ENCODE measurements at places on chromosomes 12 and 14.

- DNase-seq, result peak; percentile 52
Measured at GRCh38 chr14:64266239-64266638, 27.9 kb downstream of the ESR2 start.

DNA sequence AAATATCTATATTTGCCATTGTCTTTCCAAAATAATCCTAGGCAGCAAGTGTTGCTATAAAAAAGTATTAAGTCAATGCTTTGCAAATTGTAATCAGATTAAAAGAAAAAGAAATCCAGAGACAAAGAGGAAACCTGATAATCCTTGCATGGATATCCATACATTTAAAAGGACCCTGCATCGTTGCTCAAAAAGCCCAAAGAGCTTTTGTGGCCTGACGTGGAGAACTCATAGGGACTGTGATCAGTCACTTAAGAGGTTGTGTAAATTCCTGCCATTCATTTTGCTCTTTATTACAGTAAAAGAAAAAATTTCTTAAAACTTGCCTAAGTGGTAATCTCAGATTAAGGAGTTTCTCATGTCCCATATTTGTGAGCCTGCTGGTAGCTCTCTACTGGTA, 392.6 kb downstream of the C12orf75 start:
- DNase-seq, result no peak

DNA sequence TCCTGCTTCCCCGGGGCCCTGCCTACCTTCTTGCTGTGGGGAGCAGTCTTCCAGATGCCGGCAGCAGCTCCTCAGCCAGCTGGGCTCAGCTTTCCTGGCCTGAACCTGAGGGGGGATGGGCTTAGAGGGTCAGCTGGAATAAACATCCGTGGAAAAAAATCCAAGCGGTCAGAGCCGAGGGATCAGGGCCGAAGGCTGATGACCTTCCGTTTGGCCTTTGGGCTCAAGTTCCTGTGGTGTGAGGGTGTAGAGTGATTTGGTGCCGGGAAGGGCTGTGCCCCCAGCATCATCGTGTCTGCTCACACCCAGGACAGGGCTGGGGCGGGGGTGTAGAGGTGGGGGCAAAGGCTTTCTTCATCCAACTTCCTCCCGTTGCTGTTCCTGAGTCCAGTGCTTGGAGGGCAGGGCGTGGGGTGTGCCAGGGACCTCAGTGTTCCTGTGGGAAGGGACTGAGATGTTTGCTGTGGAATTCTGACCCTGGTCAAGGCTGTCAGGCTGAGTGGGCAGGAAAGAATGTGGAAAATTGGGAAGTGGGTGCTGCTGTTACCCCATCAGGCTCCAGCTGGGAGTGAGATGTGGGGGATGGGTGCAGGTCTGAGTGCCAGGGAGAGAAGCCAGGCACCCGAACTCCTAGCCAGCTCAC, 2.6 kb downstream of the SMIM41 start:
- DNase-seq, result peak; percentile 75

- DNase-seq, result no peak
Measured at GRCh38 chr14:64812412-64812811, 67.3 kb downstream of the SPTB start.

- no peak for DNase-seq
Measured at GRCh38 chr12:13499008-13499407, 302.5 kb downstream of the EMP1 start.

DNA sequence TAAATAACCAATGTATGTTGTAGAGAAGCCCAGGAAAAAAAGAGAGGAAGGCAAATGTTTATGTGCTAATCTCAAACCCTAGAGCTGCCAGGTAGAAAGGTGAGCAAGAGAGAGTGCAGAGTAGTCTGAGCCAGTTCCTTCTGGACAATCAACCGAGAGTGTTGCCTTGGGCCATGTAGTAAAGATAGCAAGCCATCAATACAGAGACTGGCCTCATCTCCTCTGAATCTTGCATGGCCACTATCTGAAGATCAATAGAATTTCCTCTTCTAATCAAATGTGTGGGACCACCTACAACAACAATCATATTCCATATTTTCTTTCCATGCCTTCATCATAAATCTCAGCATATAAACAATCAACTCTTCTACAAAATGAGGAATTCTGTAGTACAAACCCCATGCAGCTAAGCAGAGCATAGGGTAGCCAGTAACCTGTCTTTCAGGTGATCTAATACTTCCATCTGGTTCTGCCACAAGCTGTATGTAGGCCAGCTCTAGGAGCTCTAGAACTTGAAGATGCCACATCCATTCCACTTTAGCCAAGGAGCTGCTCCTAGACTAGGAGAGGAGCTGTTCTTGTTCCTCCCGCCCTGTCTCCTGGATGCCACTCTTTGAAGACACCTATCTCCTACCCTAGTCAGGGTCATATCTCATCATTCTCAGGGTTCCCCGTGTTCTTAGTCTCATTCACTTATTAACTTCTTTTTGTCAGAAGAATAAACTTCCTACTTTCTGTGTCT, 75.8 kb upstream of the SLC38A4 start:
- DNase-seq, result no peak

DNA sequence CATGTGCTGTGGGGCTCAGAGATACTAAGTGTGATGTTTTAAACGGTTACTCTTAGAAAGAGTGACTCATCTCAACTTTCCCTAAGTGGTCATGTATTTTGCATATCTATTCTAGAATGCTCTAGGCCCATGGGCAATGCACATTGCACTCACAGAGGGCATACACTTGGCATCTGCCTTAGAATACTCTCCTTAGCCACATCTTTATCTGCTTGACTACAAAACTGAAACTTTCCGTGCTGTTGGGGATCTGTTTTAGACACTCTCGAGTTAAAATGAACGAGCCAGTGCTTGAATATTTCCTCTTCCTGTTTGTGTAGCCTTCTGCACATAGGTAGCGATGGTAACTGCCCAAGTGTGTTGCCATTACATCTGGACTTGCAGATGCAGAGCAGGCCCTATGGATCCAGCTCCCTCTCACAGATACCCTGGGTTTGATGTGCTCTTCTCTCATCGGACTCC, 180.5 kb downstream of the CAND1 start:
- no peak for DNase-seq

DNA sequence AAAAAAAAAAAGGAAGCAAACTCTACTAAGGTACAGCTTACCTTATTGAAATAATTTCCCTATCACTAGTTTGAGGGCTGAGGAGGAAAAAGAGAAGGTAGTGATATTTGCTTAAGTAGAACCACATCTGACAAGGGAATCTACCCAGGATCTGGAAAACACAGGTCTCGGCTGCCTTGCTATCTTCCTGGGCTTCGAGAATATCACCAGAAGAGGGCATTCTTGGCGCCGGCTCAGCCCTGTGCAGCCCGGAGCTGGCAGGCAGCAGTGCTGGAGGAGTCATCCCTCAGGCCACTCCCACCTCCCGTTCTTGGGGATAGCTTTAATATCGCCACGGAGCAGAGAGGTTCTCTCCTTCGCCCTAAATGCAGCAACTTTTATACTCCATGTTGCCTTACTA, 1181.2 kb downstream of the VRK1 start:
- no peak for DNase-seq

GRCh38 chr12:102565555-102565954, 85.2 kb upstream of the IGF1 start:
- DNase-seq, result no peak

DNA sequence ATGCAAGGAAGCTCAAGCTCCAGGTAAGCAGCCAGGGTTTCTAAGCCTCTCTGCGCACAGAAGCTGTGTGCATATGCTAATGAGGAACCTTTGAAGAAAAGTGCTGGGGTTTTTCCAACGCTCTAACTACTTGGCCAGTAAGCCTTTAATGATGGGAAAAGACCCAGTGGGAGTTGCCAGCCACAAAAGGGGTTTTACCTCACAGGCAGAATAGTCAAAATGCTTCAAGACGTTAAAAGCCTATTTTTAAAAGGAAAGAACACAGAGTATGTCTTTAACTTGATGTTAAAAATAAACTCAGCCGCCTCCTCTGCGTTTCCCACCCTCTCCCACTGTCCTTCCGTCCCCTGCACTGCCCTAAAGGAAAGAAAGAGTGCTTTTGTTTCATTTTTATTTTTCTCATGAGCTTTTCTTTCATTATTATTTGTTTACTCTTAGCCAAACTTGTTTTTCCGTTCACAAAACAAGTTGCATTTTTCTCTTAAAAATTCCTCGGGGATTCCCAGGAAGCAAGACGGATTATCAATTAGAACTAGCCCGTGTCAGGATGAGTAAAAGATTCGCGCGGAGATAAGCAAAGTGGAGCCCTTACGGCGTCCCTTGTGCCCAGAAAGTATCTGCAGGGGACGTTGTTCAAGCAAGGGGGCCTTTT, 209.8 kb upstream of the NUDT4 start:
- no peak for DNase-seq

GRCh38 chr14:34180434-34180833, 229.6 kb upstream of the EGLN3 start:
- DNase-seq, result no peak

- DNase-seq, result no peak
Measured at GRCh38 chr12:112169966-112170365, 44.6 kb downstream of the TRAFD1 start.

DNA sequence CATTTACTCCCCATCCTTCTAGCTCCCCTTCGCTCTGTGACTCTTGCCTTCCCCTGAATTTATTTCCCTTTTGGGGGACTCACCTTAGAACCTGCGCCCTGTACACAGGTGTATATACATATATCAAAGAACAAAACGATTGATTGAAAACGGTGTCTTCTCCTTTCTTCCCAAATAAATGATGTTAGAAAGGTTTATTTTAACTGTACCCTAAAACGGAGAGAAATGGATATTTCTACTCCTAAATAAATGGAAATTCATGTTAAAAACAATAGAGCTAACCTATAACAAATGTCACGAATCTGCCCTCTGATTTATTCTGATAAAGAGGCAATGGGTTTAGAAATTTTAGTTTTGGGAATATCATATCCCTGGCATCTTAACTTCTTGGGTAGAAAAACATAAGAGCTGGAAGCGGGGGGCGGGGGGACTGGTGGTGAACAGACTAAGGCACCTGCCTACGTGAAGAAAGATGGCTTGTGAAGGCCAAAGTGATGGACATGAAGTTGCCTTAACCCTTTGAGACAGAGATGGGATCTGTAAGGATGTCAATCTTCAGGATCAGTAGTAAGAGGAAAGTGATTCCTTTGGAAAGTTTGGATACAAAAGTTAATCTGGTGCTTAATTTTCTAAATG, 8.8 kb upstream of the LHX5 start:
- no peak for DNase-seq

GRCh38 chr12:47652521-47653234, 53.2 kb downstream of the RPAP3 start:
- DNase-seq, result no peak

GRCh38 chr12:58925111-58925611, 4.9 kb upstream of the LRIG3 start:
- peak; percentile 97 for DNase-seq

- DNase-seq, result no peak
Measured at GRCh38 chr12:97386133-97386581, 76.4 kb upstream of the RMST start.

DNA sequence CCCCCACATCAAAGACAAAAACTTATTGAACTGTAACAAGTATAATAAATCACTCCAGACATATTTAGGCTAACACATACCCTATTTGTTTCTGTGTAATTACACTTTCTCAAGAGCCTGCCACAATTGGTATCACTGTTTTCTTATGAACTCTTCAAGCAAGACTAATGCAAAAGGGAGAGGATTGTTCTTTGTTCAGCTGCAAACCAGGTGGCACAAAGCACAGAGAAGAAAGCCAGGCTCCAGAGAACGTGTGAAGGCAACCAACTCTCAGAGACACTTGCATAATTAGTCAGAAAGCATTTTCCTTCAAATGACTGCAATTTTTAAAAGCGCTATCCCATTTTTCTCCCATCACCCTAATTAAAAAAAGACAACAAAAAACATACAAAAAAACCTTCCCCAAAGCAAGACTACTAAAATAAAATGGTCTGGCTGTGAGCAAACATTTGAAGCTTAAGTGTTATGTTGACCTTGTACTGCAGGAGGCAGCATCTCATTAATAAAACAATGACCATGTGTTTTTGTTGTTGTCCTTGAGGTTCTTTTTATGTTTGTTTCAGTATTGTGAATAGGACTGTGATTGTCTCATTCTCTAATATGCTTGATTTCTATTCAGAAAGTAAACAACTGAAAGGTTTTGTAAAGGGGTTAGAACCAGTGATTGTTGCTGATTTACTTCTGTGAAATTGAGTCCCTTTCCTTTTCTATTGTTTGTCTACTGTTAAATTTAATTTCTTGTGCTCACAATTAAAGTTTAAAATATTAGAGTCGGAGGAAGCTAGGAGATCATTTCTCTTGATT, 452.7 kb upstream of the PDE3A start:
- DNase-seq, result no peak

- peak; percentile 16 for DNase-seq
Measured at GRCh38 chr14:47917344-47917954, 242.0 kb upstream of the MDGA2 start.

DNA sequence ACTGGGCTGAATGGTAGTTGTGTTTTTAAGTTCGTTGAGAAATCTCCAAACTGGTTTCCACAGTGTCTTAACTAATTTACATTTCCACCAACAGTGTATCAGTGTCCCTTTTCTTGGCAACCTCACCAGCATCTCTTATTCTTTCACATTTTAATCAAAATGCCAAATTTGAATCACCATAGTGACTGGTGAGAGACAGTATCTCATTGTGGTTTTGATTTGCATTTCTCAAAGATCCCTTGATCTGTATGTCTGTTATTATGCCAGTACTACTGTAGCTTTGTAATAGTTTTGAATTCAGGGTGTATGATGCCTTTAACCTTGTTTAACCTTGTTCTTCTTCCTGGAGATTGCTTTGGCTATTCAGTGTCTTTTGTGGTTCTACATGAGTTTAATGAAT, 2.2 kb upstream of the EIF2S3B start:
- no peak for DNase-seq

DNA sequence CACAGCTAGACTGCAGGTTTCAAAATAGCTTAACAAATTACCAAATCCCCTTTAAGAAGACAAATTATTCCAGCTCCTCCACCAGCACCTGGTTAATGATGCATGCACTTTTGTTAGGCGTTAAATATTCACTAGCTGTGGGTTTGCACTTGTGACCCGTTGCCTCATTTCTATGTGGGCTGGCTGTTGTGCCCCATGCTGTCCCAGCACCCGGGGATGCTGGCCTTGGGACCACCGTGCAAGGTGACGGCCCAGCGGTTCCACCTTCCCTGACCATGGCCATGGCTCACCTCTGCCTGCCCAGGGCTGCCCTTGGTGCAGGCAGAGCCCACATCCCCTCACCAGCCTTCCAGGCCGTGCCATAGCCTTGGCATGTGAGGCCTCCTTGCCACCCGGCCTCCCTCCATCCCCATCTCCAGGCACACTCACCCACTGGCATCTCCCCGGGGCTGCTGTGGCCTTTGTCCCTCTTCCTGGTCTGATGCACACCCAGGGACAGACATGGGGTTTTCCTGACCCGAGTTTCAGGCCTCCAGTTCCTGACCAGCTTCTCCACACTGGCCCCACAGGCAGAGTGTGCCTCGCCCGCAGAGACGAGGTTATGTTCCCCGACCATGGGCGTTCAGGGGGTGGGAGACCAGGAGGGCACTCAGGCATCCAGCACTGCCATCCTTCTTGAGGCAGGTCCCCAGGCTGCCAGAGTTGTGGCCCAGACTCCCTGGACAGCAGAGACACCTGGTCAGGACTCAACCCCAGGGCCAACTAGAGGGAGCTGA, 20.3 kb upstream of the C14orf180 start:
- DNase-seq, result no peak

GRCh38 chr14:29668201-29668600, 259.4 kb downstream of the PRKD1 start:
- no peak for DNase-seq

Measured in NCI-H226 (cell line).